HS-5 (cell line): ENCODE measurements at places on chromosomes 2 and 18.

DNA sequence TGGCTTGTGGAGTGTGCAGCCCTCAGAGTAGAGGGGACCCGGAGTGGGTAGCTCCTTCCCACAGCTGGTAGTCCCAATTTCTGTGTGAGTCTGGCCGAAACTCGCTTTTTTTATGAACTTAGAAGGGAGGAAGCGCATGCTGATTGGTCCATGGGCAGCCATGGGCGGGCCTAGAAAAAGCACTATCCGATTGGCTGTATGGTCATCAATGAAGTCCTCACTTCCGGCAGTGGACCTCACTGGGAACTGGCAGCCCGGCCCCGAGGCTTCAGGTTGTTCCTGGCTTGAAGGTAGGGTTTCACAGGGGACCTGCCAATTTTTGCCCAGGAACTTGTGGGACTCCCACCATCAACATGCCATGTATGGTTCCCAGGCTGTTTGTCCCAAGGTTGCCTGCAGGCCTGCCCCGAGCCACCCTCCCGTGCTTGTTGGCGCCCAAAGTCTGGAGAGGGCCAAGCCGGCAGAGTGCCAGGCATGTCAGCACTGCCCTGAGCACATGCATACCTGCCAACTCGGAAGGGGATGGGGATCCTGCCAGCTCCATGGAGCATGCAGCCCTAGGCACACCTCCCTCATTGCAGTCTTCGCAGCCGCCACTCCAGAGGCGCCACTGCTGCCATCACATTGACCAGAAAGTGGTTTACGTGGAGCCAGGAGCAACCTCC, 98.5 kb downstream of the ATP9B start:
- DNase-seq: no peak

GRCh38 chr2:95063086-95063958, 37.8 kb downstream of the MAL start:
- DNase-seq: no peak

- DNase-seq: no peak
These were observed 4.4 kb downstream of the CFAP221 start for GRCh38 chr2:119548516-119549120.

- DNase-seq: no peak
These were observed 234.9 kb downstream of the TFCP2L1 start for GRCh38 chr2:121049950-121050585.

DNA sequence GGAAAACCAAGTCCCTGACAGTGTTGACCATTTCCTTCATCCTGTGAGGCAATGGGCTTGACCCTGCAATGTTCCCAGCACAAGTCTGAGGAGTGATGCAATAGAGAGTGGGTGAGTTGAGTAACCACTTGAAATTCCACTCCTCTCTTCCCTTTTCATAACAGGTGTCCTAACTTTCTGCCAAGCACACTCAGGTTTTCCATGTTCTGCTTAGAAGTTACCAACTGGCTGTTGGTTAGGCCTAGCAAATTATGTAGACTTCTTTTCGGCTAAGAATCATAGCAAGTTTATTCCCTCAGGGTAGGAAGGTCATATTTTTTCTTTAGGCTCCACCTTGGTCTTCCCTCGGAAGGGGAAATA, 11.5 kb downstream of the GNLY start:
- peak; percentile 85 for DNase-seq

DNA sequence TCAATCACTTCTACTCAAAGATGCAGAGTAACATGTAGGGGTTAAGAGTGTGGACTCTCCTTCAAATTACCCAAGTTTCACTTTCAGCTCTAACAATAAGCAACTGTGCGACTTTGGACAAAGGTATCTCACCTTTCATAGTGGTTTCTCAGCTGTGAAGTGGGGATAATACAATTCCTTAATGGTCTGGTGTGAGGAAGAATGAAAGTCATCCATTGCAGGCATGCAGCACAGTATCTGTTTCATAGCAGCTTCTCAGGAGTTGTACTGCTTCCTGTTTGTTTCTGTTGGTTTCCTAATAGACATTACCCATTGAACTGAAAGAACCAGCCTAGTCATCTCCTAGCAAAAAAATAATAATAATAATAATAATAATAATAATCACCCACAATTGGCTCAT, 74.4 kb downstream of the DDX18 start:
- DNase-seq: no peak

- no peak for DNase-seq
These were observed 202.8 kb upstream of the THUMPD2 start for GRCh38 chr2:39981883-39982311.

DNA sequence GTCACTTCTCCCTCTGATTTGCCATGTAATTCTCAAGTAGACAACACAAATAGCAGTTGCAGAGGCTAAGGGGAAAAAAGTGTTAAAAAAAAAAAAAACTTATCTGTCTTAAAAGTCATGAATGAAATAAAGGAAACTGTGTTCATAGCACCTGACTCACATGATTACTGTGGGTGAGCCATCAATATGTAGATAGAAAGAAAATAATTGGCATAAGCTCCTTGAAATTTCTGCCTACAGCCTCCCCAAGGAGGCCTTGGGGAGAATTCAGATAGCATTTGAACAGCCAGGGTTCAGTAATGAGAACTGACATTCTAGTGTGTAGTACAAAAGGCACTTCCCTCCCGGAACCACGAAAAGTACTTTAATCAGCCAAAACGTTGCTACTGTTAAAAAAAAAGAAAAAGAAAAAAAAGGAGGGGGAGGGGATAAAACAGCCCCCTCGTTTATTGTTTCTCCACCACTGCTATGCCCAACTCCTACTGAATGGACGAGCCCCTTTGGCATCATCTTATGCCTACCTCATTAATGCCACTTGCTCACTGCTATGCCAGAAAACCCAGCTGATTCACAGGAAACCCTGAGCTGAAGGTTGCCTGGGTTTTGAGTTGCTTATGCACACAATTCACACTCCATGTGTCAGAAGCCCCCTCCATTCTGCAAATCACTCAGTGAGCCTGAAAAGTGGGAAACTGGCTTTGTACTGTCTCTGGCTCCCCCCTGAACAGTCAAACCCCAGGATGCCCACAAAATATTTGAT, 65.5 kb upstream of the KLF7 start:
- no peak for DNase-seq

DNA sequence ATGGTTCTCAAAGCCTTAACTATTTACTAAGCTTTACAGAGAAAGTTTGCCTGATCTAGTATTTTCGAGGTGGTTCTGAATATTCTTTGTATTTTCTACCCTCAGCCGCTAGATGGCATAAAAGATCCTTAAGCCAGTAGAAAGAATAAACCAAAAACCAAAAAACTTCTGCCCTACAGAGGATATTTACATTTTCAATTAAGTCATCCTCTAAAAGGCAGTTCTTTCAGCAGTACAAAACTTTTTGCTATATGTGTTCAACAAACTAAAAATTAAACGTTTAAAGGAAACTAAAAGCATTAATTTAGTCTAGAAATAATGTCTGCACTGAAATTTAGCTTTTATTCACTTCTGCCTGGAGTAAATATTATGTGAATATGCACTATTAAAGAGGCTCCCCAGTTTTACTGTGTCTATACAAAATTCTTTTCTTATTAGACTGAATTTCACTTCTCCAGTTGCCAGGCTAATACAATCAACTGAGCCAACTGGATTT, 297.5 kb downstream of the PIEZO2 start:
- DNase-seq: peak; percentile 4

DNA sequence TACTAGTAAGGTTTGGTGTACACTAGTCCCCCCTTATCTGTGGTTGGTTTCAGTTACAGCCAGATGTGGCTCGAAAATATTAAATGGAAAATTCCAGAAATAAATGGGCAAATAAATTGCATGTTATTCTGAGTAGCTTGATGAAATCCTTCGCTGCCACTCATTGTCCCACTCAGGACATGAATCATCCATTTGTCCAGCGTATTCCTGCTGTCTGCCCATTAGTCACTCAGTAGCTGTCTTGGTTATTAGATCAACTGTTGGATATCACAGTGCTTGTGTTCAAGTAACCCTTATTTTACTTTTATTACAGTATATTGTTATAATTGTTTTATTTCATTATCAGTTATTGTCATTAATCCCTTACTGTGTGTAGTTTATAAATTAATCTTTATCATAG, 21.7 kb downstream of the ZDBF2 start:
- DNase-seq: peak; percentile 64

DNA sequence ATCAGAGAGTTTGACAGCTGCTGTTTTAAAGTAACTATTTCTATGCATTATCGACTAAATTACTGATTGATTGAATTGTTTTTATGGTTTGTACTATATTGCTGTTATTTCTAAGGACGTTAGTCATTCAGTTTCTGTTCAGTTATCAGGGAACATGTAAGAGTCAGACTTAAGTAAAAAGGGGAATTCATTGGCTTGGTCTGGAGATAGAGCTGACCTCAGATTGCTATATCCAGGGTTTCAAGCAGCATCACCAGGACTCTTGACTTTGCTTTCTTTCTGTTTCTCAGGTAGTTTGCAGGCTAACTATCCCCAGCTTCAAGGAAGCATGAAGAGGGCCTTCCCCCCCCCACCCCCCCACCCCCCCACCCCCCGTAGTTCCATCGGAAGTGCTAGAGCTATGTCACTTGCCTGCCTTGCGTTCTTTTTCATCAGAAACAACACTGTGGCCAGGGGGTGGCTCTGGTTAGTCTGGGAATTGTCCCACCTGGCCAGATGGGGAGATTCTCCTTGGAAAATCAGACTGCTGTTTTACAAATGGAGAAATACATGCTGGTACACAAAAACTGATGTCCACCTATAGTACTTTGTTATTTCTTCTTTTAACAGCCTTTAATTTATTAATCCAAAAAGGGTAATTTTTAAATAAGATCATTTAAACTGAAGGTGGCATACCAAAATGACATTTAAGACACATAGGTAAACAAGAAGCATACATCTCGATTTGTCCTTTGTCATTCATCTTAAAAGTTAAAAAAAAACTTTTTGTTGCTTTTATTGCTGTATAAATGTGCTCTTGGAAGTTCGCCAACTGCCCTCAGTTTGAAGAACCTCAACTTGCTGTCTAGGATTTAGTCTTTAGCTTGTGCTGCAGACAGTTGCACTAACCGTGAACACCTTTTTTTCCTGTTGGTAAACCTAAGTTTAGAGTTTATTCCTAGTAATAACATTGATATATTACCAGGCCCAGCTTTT, 9.4 kb downstream of the SMAD4 start:
- DNase-seq: no peak

- DNase-seq: peak; percentile 77
These were observed 298.5 kb downstream of the PAX3 start for GRCh38 chr2:222000326-222000725.

DNA sequence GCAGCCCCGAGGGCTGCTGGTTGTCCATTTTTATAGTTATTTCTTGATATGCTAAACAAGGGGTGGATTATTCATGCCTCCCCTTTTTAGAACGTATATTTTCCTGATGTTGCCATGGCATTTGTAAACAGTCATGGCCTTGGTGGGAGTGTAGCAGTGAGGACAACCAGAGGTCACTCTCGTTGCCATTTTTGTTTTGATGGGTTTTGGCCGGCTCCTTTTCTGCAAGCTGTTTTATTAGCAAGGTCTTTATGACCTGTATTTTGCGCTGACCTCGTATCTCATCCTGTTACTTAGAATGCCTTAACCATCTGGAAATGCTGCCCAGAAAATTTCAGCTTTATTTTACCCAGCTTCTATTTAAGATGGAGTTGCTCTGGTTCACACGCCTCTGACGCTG, 825.8 kb upstream of the CDH2 start:
- DNase-seq: no peak

GRCh38 chr2:56680971-56681631, 497.3 kb downstream of the CCDC85A start:
- peak; percentile 82 for DNase-seq

- no peak for DNase-seq
These were observed 364.8 kb downstream of the SOCS6 start for GRCh38 chr18:70653671-70654070.

GRCh38 chr18:10893761-10894160, 255.6 kb downstream of the PIEZO2 start:
- no peak for DNase-seq

DNA sequence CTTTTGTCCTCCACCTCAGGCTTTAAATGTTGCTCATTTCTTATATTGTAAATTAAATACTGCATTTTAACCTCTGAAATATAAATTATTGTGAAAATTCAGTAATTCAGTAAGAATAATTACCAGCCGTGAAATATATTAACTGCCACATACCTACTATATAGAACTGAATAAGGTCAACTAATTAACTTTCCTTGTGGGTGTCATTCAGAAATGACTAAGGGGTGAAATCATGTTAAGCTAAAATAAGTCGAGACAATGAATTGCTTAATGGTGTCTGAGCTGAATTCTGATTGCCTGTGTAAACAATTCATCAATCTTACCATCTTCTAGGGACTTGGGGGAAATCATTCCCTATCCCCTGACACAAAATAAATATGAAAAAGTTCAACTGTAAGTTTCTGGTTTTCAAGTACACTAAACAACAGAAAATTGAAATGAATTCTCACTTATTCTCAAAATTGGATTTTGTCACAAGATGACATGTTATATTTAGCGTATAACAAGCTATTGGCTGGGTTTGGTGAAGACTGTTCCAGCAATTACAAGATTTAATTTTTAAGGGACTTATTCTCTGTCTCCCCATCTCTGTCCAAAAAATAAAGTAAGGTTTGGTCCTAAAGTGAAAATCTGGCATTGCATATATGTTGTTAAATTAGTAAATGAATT, 255.1 kb downstream of the METTL4 start:
- no peak for DNase-seq

DNA sequence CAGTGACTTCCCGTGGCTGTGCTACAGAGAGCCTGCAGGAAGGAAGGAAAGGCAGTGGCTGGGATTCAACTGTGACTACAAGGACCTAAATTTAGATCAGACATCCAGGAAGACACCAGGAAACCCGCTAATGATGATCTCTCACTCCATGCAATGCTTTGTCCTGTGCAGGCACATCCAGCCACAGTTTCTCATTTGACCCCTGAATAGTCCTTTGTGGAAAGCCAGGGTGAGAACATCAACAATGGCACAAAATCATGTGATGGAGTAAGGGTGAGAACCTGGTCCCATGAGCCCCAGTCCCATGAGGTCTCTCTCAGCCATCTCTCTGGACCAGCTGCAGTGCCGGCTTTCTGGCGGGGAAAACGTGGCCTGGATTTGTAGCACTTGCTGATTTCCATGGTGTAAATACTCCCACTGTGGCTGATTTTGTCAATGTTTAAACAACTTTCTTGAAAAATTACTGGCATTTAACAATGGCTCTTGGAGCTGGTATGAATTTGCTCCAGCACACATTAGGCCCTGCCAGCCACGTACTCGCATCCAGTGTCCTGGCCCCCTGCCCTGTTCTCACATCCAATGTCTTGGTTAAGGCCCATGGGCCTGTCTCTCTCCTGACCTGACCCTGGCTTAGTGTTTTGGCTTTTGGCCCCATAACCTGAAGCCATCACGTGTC, 159.0 kb upstream of the HAAO start:
- no peak for DNase-seq

DNA sequence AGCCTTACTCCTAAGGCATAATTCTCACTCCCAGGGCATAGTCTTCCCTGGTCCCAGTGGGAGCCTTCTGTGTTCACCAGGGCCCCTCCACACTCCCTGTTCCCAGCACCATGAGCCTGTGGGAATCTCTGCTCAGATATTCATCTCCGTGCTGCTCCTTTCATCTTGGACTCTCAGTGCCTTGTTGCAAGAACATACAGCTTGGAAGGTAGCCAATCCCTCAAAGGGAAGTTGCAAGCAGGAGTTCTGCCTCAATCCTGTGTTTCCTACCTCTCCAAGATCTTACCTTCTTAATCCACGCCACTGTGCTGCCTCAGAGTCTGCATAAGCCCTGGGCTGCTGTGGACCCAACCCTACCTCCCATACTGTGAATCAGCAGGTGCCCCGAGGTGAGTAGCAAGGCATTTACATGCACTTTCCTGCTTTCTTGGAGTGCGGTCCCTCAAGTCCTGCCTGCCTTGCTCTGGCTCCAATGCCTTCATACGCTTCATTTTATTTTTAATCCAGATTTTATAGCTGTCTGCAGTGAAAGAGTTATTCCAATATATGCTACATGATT, 413.8 kb upstream of the RAB6C start:
- no peak for DNase-seq

- DNase-seq: peak; percentile 80
These were observed 20.3 kb upstream of the LAPTM4A start for GRCh38 chr2:20071397-20072383.
